ENCODE measurements at places on chromosomes 7 and 10.
A peak's percentile ranks its signal among the peaks of the same experiment; 100 is the strongest.

GRCh38 chr7:20301311-20301939 lies 29.3 kb upstream of the ITGB8 start:
- no peak for DNase-seq

GRCh38 chr7:93117852-93118530 lies at the start of gene SAMD9:
TSS of gene SAMD9 (minus strand) at chr7:93117979. CDS start at chr7:93106097, 11,882 bp downstream.
- DNase-seq, result no peak

- no peak for DNase-seq
These were observed 169.9 kb downstream of the PIP4K2A start for GRCh38 chr10:22544325-22545068.

GRCh38 chr10:71770789-71771188 lies 2.5 kb downstream of the VSIR start:
- DNase-seq, result no peak

DNA sequence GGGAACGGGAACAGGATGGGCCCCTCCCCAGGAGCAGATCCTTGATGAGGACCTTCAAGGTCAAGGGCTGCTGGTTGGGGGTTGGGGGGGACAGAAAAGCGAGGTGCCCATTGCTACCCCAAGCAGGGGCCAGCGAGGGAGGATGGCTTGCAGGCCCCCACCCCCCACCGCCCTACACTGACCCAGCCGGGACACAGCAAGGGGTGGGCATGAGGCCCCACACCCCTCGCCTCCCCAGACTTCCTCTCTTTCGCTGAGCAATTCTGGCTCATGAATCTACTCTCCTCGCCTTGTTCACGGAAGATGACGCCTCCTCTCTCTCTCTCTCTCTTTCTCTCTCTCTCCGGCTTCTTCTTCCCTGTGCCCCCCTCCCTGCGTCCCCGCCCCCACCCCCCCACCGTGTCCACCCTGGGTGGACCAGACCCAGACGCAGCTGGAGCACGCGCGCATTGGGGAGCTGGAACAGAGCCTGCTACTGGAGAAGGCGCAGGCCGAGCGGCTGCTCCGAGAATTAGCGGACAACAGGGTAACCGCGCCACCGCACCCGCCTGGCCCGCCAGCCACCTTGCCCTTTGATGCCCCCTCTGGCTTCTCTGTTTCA lies 81.1 kb upstream of the GTF2IRD1 start:
- DNase-seq, result no peak

- DNase-seq, result no peak
These were observed 57.0 kb upstream of the EFCAB10 start for GRCh38 chr7:105638334-105638733.

- DNase-seq, result no peak
These were observed 452 bp upstream of the TMEM140 start for GRCh38 chr7:135147341-135147898.

- DNase-seq, result no peak
These were observed 17.1 kb upstream of the ZNF800 start for GRCh38 chr7:127409629-127410028.

DNA sequence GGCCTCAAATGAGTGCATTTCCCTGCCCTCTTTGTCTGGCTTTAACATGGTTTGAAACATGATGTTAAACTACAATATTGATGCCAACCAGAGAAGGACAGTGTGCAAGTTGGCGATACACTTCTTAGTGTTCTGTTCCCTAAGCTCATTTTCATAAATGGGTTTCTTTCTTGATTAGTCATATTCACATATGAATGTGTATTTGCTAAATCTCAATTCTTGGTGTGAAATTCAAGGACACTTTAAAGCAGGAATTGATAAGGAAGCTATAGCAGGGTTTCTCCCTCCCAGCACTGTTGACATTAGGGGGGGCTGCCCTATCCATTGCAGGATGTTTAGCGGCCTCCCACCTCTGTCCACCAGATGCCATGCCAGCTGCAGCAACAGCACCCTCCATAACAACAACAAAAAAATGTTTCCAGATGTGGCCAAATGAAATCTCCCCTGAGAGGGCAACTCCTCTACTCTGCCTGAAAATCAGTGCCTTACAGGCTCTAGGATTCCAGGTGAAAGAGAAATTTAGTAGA lies 13.1 kb downstream of the CCNY start:
- DNase-seq, result no peak

DNA sequence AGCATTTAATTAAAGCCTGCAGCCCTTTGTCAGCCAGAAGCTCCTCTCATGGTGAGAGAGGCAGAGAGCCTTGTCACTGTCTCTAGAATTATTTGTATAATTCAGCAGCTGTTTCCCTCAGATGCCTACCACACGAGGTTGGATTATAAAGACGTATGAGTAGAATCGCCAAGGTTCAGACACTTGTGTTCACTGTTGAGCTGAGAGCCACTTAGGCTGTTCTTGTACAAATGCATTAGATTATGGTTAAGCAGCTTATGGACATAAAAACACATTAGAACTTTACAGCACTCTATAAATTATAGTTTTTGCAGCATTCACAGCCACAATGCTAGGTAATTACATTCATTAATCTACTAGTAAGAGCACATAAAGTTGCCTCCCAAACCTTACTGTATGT lies 282.6 kb downstream of the AUTS2 start:
- DNase-seq, result no peak

GRCh38 chr7:51134013-51134441 lies 182.6 kb downstream of the COBL start:
- DNase-seq, result no peak

GRCh38 chr10:75226095-75226494 lies 9.7 kb downstream of the COMTD1 start:
- DNase-seq, result no peak

DNA sequence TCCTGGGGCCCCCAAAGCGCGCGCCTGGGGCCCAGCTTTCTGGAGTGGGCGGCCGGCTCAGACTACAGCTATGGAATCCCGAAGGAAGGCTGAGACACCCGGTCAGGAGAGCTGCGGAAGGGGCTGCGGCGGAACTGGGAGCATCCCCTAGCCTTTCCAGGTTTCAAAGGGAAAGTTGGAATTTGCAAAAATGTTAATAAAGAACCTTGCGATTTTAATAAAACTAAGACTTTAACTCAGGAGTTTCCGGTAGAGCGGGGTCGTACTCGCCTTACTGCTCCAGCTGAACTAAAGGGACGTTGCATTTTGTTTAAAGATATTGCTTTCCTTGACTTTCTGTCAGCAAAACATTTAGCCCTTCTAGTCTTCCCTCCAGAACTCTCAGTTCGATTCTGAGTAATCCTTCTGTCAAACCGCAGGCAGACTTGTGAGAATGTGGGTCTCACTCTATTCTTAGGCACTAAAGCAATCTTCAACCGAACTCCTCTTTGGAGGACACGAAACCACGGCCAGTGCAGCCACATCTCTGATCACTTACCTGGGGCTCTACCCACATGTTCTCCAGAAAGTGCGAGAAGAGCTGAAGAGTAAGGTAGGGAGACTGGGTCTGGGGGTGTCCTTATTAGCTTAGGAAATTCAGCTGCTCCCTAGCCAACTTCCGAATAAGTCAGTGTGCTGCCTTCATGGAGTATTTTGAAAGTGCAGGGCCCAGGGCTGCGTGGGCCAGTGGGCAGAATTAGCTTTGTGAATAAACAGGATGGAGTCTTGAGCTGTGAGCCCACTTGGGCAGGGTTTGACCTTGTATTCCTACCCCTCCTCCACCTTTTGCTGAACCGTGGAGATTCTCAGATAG lies 1.9 kb downstream of the CYP26A1 start:
- no peak for DNase-seq

DNA sequence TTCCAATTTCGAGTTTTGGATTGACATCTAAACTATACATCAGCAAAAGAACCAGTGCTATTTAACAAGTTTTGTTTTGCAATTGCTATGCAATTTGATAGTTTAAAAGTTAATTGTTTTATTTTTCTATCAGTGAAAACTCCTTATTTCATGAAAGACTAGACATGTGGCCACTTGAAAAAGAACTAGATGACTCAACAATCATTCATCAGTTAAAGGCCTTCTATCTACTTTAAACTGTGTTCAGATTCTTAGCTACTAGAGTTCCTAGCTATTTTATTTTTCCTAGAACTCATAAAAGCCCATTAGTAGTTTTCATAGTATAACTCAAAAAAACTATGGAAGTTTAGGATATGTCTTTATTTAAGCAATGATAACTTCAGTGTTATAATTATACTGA lies 104.6 kb upstream of the LSM8 start:
- DNase-seq, result no peak

- DNase-seq, result no peak
These were observed 394.8 kb upstream of the IGFBP3 start for GRCh38 chr7:46315891-46316290.

DNA sequence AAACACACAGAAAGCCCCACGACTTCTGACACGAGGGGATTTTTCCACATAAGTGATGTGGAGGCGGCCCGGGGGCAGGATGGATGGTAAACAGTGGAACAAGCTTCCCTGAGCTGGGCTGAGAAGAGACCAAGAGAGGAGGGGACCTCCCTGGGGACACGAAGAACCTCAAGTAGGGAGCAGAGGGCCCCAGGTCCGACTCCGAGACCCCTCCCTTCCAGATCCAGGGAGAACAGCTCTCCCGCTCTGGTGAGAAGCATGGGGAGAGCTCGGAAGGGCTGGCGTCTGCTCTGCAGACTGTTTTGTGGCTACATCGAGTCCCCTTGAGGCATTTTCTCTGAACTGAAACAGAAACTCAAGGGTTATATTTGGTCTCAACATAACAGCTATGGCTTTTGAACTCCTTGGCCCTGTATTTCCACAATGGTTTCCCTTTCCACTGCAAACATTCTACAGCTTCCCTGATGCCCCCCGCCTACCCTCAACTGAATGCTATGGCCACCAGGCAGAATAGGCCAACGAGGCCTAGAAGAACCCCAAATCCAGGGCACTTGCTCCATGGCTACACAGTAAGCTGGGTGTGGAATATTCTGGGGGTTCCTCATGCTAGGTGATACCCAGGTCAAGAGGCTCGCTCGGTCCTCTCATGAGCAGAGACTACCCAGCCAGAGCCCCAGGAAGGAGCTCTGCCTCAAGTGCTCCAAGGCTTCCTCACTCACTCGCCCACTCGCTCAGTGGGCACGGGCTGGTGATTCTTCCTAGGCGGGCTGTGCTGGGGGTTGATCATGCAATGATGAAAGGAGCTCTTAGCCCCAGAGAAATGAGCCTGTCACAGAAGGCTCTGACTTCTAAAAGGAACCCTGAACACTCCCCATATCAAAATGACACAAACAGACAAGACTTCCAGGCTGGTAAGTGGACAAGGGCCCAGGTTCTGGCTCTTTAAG lies 47.5 kb downstream of the FAM53B start:
- DNase-seq, result no peak

GRCh38 chr10:22670788-22671187 lies 43.6 kb downstream of the PIP4K2A start:
- no peak for DNase-seq

DNA sequence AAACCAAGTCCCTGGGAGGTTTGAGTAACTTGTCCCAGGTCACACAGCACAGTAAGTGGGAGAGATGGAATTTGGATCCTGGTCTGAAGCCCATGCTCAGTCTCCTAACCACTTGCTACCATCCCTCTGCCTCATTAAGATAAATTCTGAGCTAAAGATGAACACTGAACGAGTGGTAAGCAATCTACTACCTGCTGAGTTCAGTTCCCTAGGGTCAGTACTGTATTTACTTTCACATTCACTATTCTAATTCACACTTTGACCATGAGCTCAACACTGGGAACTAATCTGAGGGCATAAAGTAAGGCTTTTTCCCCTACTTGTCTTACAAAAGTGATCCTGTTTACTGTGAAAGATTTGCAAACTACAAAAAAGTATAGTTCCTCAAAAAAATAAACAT lies 2.4 kb downstream of the UROS start:
- DNase-seq, result no peak

DNA sequence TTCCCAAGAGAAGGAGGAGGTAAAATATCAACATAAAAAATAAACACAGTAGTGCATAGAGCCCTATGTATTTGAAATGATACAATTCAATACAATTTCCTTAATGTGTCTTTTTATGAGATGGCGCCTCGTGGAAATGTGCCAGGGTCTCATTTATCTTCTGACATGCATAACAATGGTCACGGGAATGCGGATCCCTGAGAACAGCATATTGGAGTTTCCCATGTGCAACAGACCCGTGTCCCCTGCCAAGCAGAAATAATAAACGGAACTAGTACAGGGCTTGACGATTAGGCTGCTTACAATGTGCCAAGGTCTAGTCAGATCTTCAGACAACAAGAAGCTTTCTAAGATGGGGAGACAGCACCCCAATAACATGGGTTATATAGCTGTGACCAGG lies 217.9 kb downstream of the ARHGAP21 start:
- DNase-seq, result no peak

- no peak for DNase-seq
These were observed 11.3 kb upstream of the SLC25A28 start for GRCh38 chr10:99631496-99631895.

- DNase-seq, result no peak
These were observed 15.4 kb downstream of the SEC24C start for GRCh38 chr10:73759512-73760115.

GRCh38 chr7:131249003-131249402 lies 78.7 kb upstream of the MKLN1 start:
- no peak for DNase-seq

DNA sequence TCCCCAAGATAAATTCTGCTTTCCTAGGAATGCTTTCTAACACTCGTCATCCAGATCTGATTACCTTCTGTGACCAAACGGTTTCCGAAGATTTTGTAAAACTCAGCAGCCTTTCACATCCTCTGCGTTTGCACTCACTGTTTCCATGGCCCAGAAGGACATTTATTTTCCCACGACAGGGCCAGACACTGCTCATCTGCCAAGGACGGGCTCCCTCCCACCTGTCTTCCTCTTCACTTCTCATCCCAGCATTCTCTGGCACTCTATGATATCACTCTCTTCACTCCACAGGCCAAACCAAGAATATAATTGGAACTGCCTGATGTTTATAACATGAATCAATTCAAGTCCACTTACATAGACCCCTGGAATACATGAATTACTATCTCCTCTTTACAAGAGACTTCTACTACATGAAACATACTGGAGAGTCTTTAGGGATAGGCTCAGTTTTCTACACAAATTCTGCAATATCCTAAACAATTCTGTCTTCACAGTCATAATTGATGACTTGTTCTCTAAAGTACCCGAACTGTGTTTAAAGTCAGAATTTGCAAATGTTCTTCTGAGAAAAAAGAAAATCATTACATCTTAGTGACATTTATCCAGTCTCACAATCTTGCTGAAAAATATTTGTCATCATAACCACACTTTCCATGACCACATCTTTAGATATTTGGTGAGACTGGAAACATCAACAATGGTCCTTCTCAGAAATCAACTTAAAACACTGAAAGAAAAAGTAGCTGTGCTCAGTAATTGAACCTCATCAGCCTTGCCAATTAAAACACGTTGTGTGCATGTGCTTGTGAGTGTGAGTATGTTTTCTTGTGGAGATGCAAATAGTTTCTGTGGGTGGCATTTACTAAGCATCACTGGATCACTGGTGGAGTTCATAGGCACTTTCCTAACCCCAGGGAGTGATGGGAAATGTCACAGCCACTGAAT lies 79.5 kb upstream of the PRSS58 start:
- DNase-seq, result no peak

GRCh38 chr10:59905731-59906416 lies 482 bp downstream of the CCDC6 start:
- DNase-seq, result no peak

GRCh38 chr10:28680358-28680752 lies 3.0 kb downstream of the BAMBI start:
- no peak for DNase-seq

GRCh38 chr7:114922652-114923402 lies 933 bp downstream of the MDFIC start:
- peak; percentile 29 for DNase-seq

Data from stimulated activated CD8-positive, alpha-beta memory T cell treated with anti-CD3 and anti-CD28 coated beads, Interleukin-4, amount 100 ng/mL, for 4 hours (primary cell).